ENCODE measurements at places on chromosomes 6 and 20.

DNA sequence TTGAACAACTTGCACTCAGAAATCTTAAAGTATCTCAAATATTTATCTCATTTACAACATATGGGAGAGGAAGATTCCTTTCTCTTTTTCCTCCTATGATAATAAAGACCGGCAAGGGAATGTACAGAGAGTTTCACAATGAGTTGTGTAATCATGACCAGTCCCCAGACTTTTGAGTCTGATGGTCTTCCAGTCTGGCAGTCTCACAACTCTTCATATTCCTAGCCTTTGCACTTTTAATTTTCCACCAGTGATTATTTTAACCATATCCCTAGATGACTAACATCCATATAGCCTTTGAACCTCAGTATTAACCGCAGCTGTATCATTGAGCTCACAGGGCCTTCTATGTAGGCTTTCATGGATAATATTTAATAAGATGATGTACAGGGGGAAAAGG, 278.5 kb downstream of the KHDC1L start:
- DNase-seq, result peak; percentile 81

- no peak for DNase-seq
Observed at GRCh38 chr20:25090492-25091429, 8.8 kb upstream of the VSX1 start.

DNA sequence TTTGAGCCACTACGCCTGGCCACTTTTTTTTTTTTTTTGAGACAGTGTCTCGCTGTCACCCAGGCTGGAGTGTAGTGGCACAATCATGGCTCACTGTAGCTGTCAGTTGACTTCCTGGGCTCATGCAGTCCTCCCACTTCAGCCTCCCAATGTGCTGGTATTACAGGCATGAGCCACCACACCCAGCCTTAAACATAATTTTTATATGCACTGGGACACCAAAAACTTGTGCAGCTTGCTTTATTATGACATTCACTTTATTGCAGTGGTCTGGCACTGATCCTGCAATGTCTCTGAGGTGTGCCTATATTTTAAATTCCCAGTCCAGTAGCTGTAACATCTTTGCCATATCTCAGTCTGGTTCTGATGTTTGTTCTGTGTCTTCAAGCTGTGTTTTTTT, 34.7 kb downstream of the KAT14 start:
- no peak for DNase-seq

GRCh38 chr6:113619077-113619476, 238.1 kb upstream of the MARCKS start:
- peak; percentile 57 for DNase-seq

DNA sequence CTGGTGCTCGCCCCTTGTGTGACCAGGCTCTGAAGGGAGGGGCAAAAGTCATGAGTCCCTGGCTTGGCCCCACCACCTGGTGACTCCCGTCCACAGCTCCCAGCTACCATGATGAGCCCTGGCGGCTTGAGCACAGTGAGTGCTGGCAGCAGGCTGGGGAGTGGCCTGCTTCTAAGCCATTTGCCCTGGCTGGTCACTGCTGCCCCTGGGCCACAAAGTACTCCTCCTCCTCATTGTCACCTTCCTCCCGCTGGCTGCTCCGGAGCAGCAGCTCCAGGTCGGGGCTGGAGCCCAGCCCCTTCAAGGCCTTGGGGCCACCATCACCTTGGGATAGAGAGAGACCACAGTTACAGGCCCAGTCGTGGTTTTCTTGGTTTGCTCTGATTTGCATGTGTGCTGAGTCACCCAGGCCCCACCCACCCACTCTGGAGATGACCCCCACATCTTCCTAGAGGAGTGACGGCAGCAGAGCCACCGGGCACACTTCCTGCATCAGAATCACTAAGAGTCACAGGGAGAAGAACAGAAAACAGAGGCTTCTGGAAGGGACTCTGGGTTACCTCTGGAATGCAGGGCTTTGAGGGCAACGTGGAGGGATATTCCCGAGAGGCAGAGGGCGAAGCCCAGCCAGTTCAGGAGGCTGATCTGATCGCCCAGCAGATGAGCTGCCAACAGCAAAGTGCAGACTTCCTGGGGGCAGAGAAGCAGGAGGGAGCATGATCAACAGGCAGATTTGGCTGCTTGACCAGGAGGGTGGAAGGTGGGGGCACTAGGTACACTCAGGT, 42.1 kb upstream of the CDH22 start:
- peak; percentile 89 for DNase-seq

DNA sequence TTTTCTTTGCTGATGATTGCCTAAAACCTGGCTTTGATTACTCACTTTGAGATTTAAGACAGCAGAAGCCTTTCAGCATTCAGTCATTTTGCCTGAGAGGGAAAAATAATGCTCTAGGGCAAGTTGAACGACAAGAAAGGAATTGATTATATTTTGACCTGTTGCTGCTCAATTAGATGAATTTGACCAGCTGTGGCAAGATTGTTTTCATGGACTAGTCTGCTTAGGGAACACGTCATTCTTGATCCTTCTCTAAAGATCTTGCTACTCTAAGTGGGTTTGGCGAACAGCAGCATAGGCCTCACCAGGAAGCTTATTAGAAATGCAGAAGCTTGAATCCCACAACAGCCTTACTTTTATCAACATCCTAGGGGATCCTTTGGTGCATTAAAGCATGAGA, 59.7 kb upstream of the PHACTR1 start:
- peak; percentile 19 for DNase-seq

GRCh38 chr6:125952764-125953501, 3.6 kb upstream of the HINT3 start:
- DNase-seq, result peak; percentile 28

GRCh38 chr6:2557181-2557720, 193.5 kb downstream of the MYLK4 start:
- DNase-seq, result no peak

- no peak for DNase-seq
Observed at GRCh38 chr20:61253640-61254511, 1.8 kb downstream of the CDH4 start.

DNA sequence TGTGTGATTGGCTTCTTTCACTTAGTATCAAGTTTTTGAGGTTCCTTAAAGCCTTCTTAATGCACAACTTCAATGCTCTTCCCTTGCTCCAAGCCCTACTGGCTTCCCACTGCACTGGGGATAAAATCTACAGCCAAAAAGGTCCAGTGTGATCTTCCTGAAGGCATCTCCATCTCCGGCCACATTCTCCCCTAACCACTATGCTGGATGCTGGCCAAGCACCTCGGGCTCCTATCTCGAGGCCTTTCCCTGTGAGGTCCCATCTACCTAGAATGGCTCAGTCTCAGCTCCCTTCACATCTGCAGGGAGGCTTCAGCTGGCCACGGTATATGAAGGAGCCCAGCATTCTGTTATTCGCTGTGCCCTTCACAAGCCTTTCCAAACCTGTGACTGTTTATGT, 48.1 kb downstream of the CNKSR3 start:
- no peak for DNase-seq

GRCh38 chr6:13544454-13545186, 29.8 kb upstream of the SIRT5 start:
- DNase-seq, result no peak

DNA sequence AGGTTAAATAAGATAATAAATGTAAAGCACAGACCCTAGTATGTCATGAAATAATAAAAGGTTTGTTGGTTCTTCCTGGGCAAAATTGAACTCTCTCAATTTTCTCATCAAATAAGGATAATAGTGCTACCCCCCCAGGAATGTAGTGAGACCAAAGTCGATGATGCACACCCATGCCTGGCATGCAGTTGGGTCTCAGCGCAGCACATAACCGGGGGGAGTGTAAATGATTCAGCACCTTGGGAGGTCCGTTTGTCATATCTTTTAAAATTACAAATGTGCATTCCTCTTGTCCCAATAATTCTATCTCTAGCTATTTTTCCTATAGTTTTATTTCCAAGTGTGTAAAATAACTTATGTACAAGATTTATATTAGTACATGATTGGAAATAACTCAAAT, 31.3 kb upstream of the CCDC167 start:
- peak; percentile 79 for DNase-seq

DNA sequence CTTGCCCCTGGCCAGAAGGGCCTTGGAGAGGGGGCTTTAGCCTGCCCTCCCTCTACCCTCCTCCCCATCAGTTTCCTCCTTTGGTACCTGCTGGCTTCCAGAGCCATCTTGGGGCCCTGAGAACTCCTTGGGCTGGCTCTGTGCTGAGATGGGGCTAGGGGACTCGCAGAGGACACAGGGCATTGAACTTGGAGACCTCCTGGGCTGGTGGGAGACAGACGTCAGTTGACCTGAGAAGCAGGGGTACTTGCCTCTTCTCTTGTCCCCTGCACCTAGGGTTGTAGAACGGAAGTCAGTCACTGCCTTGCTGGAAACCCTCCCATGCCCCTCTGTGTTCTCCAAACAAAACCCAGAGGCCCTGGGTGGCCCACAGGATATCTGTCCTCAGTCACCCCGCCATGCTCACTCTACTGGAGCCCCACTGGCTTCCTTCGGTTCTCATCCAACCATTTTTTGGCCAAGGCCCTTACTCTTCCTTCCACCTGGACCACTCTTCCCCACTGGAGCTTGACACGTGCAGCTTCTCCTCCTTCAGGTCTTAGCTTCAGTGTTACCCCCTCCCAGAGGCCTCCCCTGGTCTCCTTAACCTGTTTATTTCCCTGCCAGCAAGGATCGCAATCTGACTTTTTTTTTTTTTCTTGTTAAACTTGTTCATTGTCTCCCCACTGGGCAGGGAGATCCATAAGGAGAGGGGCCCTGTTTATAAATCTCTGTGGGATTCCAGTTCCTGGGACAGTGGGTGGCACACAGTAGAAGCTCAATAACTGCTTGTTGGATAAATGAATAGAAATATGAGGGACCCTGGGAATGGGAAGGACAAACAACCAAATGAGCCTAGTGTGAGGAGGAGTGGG, 971 bp downstream of the RBCK1 start:
- no peak for DNase-seq

- no peak for DNase-seq
Observed at GRCh38 chr6:146153040-146153758, 124.3 kb downstream of the GRM1 start.

DNA sequence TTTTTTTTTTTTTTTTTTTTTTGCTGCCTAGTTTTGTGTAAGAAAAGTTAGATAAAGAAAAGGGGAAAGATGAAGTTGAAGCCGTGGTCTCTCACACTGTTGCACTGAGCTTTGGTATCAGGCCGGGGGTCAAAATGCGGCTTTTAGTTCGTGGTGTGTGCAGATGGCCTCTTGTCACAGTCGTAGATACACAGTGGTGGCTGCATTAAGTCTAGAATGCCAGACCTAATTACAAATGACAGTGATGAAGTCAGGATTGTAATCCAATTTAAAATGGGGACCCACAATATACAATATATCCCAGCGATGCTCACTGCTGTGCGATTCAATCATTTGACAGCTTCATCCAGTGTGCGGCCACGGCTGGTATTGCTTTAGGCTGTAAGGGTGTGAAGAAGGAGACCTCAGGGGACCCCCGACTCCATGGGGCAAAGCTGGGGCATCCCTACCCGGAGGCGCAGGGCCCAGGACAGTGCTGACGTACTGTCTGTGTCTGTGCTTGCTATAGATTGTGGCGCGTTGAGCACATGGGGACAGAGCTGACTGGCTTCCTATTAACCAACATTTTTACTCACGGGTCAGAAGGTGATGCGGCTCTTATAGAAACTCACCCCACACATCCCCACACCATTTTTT, 210.0 kb upstream of the SOX4 start:
- no peak for DNase-seq

DNA sequence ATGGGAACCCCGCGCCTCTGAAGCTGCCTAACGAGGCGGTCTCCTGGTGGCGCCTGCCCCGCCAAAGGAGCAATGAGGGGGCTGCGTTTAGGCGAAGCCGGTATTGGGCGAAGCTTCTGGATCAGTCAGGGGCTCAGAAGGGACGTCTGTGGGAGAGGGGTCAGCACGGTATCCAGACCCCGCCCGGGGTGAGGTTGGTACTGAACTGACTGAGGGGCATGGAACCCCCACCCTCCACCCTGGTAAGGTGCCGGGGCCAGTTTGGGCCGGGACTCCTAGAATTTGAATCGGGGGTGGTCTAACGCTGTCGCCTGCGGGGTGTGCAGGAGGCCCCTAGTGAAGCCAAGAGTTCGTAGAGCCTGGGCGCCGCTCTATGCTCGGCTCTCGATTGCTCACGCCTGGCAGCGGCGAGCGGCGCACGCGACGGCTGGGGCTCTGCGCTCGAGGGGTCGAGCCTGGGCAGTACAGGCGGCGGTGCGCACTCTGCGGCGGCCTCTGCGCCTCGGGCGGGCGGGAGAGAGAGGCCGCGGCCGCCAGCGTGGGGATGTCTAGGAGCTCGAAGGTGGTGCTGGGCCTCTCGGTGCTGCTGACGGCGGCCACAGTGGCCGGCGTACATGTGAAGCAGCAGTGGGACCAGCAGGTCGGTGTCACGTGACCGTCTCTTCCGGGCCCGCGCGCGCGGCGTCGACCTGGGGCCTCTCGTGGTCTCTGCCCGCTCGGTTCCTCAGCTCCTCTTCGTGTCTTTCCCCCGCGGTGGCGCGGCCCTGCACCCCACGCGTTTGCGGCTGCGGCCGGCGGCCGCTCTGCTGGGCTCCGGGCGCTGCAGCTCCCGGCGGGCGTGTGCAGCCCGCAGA, at the start of the genes KAT14 and PET117:
Gene KAT14, plus strand, starts transcription at position 452 of the 854 bp plus-strand sequence. CDS start 4,798 bp downstream, outside the sequence.
Gene PET117, plus strand, starts transcription at position 452 of the 854 bp plus-strand sequence. Its CDS starts 93 bp downstream, at position 545.
- peak; percentile 96 for DNase-seq

DNA sequence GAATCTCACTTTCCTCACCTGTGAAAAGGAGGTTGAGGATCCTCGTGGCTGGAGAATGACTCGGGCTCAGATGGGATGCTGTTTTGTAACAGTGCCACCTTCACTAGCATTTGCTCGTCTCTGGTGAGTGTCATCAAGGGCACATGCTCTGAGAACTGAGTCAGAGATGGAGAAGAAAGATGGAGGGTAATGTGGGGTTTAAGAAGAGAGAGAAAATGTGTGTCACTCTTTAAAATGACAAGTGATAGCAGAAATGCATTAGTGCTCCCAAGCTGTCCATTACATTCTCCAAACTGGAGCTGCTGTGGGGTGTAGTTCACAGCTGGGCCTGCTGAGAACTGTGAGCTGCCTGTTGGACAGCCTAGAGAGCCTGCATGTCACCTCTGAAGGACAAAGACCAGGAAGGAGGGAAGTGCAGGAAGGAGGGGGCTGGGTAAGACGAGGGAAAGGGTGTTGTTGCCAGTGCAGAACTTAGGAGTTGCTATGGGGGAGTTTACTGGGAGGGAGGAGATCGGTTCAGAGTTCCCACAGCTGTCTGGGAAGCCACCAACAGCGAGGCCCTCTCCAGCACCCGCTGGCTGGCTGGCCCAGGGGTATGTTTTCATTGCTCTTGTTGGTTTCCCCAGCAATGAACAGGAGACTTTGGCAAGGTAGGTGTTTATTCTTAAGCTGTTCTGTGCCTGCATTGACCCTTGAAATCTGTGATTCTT, 19.8 kb downstream of the GMPR start:
- DNase-seq, result no peak
